ENCODE measurements at places on chromosomes 4 and X.

- no peak for DNase-seq
Measured at GRCh38 chr4:24970635-24971034, 57.8 kb upstream of the CCDC149 start.

GRCh38 chr4:4990857-4991540 is 28.3 kb downstream of the CYTL1 start:
- peak; percentile 92 for DNase-seq

GRCh38 chrX:71182871-71183270 is 38.2 kb downstream of the NLGN3 start:
- no peak for DNase-seq

DNA sequence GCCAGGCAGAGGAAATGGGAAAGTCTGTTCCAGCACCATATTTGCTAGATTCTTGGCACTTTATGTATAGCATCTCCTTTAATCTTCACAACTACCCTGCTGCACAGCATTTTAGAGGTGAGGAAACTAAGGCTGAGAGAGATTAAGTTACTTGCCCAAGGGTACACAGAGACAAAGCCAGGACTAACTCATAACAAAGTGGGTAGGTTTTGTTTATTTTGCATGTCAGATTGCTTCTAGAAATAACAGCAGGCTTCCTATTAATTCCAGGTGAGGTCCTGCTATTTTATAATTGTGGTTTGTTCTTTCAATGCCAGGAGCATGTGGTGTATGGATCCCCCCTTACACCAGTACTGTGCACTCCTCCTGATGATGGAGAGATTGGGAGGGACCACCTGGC is 15.0 kb downstream of the TCEANC start:
- no peak for DNase-seq

DNA sequence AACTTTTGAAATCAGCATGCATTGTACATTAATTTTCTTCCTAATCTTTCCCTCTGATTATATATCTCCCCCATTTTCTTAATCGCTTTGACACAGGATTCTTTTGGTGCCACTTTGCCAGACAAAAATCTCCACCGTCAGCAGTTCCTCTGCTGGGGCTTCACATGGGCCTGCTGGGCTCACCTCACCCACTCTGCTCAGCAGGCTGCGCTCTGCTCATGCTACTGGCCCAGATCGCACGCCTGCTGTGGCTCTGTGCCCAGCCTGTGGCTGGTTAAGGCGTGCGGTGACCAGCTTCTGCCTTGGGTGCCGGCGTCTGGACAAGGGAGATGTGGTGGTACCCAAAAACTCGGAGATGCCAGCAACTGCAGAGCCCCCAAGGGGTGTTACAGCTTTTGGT is 31.1 kb downstream of the UCHL1 start:
- DNase-seq: no peak

DNA sequence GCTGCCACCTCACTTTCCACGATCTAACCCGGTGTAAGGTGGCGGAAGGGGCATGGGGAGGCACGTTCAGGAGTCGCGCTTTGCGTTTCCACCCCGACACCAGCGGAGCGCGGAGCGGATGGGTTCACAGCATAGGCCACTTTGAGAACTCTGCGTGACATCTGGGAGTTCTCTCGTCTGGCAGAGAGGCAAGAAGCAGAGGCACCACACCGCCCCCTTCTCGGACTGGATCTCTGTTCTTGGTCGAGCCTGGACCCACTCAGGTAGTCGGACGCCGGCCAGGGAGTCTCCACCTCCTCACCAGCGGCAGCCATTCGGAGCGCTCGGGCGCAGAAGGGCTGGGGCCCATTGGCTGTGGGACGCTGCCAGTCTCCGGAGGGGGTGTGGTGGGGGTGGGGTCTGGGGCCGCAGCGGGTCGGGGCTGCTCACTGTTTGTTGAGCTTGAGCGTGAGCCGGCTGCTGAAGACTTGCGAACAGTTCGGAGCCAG is at the start of gene DACH2:
Gene DACH2 (plus strand): TSS at position 428 of the 488 bp plus-strand sequence.
- DNase-seq: no peak

DNA sequence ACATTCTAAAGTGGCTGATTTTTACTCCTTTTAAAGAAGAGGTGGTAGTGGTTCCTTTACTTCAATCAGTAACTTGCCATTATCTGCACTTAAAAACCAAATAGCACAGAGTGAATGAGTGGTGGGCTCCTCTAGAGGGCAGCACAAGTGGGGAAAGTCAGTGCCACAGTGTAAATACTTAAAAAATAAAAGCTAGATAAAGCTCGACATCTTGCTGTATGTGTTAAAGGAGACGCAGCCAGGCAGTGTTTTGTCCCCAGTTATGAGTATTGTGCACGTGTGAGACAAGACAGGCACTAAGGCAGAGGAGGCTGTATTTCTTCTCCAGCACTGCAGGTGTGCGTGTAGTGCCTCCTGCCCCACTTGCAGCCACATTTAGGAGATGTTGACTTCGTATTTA is 24.6 kb downstream of the NAP1L5 start:
- no peak for DNase-seq

GRCh38 chr4:17723648-17724047 is 57.8 kb downstream of the FAM184B start:
- no peak for DNase-seq

GRCh38 chr4:6524436-6524835 is 50.6 kb upstream of the MAN2B2 start:
- no peak for DNase-seq

- no peak for DNase-seq
Measured at GRCh38 chr4:10732235-10732913, 47.8 kb upstream of the CLNK start.

GRCh38 chr4:83438719-83439118 is 16.9 kb downstream of the HELQ start:
- no peak for DNase-seq

DNA sequence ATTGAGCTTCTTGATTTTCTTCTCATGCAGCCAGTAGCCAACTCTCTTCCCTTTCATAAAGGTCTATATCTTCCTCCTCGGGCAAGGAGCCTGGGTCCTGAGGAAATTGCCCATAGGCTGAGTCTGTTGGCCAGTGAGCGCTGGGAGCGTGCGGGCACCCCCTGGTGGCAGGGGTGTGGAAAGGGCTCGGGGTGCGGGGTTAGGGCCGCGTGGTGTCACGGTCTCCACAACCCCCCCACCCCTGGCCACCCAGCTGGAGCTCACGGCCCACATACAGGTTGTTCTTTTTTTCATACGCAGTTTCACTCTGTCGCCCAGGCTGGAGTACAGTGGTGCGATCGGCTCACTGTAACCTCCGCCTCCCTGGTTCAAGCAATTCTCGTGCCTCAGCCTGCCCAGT is 13.1 kb downstream of the RBM10 start:
- no peak for DNase-seq

DNA sequence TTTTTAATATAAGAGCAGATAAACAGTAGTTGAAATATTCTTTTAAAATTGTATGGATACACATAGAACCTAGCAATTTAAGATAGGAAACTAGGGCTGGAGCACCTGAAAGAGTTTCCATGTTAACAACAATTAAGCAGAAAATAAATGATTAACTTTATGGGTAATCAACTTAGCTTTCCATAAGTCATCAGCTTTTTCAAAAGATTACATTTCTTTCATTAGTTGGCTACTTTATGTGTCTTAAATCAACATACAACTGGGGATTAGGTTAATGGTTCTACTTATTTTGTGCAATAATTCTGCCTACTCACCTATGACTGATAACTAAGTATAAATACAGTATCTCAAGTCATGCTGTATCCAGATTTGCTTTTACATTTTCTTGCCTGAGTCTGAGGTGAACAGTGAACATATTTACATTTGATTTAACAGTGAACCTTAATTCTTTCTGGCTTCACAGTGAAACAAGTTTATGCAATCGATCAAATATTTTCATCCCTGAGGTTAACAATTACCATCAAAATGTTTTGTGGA is at the start of gene ANXA10:
Gene ANXA10 (plus strand): TSS at position 362 of the 537 bp plus-strand sequence. CDS start 164 bp downstream, at position 526.
- DNase-seq: no peak

DNA sequence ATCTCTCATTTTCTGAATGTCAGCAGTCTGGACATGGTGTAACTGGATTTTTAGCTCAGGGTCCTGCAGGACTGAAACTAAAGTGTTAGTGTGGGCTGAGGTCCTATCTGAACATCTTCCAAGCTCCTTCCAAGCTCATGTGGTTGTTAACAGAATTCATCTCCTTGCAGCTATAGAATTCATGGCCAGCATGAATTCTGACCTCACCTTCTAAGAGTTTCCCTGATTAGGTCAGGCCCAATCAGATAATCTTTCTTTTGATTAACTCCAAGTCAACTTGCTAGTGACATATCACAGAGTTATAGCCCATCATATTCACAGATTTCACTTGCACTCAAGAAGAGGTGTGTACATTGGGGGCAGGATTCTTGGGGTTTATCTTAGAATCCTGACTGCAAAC is 59.5 kb downstream of the LIMCH1 start:
- no peak for DNase-seq

DNA sequence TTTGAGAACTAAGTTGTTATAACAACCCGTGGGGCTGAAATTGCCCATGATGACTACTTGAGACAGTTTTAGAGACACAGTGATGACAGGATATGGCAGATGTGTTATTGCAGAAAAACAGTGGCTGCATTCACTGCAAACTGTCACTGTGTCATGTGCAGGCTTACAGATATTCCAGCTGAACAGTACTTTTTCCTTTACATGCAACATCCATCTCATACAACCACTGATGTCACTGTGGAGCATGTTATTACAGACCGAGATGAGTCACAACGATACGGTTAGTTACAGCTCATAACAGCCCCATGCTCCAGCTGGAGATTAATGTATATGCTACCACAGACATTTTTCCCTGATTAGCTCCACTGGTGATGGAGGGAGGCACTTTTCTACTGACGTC is 207.4 kb downstream of the TMA16 start:
- DNase-seq: no peak

DNA sequence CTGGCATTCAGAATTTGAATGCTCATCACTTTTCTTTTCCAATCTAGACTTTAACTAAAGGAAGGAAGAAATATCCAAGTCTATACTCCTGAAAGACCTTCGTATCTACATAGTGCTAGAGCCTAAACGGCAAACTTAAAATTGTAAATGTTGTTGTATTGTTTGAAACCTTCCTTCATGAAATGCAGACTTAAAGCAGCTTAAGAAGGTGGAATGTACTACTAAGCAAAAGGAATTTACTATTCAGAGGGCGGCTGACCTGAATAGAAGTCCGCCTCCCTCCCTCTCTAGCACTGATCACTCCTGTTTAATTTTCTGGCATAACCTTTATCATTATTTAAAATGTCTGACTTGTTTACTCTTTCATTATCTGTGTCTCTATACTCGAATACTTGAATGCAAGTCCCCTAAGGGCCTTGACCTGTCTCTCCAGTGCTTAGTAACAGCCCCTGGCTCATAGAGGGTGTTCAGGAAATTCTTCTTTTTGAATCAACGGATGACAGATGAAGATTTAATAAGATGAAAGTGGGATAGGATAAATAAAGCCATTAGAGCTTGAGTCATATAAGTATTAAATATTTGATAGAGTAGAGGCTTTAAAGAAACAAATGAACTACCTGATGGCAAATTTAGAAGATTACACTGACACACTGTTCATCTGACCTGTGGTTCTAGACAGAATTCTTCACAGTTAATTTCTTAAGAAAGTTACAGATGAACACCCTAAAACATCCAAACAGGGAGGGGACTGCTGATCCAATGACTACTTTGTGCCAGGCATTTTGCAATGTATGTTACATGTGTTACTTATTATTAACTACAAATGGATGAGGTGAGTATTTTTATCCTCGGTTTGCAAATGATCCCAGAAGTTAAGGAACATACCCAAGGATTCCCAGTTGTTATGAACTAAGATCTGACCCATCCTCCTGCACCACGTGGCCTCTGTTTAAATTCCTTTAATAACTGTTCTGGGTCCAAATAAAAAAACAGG is 20.2 kb upstream of the RBPJ start:
- no peak for DNase-seq

DNA sequence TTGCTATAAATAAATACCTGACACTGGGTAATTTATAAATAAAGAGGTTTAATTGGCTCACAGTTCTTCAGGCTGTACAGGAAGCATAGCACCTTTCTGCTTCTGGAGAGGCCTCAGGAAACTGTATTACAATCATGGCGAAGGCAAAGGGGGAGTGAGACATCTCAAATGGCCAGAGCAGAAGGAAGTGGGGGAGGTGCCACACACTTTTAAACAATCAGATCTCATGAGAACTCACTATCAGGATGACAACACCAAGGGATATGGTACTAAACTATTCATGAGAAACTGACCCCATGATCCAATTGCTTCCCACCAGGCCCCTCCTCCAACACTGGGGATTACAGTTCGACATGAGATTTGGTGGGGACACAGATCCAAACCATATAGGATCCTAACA is 11.7 kb upstream of the TCEAL9 start:
- DNase-seq: no peak

DNA sequence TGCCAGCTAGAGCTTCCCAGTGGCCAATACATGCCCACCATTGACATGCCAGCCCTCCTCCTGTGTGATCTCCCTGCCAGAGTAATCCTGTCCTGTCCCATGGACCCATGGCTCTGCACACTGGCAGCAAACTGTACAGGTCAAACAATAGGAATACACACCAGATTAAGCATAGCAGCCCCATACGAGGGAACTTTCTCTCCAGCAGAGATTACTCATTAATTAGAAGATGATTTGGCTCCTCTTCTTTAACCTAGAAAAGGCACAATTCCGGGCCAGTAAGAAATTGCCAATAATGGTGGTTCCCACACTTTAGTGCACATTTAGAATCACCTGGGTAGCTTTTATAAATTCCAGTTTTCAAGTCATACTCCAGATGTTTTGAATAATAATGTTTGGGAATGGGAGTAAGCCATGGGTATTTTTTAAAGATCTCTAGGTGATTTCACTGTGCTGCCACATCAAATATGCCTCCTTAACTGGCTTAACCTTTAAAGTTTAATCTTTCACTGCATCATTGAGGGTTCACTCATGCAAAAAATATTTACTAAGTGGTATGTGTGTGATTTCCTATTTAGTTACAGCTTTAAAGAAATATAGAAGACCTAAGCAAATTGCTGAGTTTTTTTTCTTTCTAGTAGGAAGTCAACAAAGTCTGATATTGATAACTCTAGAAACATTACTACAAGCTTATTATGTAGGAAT is 277.6 kb upstream of the NWD2 start:
- no peak for DNase-seq

GRCh38 chrX:72304877-72305276 is 837 bp downstream of the CITED1 start:
- DNase-seq: no peak

- peak; percentile 61 for DNase-seq
Measured at GRCh38 chr4:38162240-38162784, 202.1 kb downstream of the PTTG2 start.

- DNase-seq: no peak
Measured at GRCh38 chr4:72387959-72388358, 181.1 kb downstream of the ADAMTS3 start.
